ENCODE measurements at places on chromosomes 3 and 15.

DNA sequence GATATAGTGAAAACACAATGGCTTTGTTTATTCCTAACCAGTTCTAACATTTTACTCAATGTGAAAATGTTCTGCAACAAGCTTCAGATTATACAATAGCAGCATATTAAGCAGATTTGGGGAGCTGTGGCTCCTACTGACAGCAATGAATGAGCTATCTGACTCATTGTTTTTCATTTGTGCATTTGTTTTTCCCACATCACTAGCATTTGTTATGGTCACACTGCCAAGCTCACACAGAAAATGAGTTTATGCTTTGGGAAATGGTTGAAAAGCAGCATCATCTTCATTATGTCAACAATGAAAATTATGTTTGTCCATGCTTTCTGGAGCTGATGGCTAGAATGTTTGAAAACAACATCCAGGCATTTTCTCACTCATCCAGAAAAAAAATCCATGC is 53.5 kb downstream of the ZPLD1 start:
- no peak for DNase-seq

DNA sequence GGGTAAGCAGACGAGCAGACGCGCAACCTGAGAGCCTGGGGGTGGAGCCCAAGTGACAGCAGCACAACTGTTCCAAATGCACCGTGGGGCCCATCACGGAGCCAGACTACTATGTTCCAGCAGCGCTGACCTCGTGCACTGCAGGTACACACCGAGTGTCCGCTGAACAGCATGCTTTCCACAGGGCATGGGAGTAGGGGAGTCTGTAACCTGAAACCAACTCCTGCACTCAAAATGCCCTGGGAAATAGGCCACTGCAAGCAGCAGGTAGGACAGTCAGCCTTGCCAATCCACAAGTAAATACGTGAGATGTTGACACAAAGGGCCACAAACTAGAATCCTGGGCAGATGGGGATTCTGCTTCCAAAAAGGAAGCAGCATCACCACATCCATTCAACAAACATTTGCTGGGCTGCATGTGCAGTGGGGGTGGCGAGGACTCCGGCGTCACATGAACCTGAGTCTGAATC is 73.9 kb downstream of the TBC1D2B start:
- peak; percentile 87 for DNase-seq

GRCh38 chr15:76181705-76182107 is 121.9 kb downstream of the TMEM266 start:
- no peak for DNase-seq

DNA sequence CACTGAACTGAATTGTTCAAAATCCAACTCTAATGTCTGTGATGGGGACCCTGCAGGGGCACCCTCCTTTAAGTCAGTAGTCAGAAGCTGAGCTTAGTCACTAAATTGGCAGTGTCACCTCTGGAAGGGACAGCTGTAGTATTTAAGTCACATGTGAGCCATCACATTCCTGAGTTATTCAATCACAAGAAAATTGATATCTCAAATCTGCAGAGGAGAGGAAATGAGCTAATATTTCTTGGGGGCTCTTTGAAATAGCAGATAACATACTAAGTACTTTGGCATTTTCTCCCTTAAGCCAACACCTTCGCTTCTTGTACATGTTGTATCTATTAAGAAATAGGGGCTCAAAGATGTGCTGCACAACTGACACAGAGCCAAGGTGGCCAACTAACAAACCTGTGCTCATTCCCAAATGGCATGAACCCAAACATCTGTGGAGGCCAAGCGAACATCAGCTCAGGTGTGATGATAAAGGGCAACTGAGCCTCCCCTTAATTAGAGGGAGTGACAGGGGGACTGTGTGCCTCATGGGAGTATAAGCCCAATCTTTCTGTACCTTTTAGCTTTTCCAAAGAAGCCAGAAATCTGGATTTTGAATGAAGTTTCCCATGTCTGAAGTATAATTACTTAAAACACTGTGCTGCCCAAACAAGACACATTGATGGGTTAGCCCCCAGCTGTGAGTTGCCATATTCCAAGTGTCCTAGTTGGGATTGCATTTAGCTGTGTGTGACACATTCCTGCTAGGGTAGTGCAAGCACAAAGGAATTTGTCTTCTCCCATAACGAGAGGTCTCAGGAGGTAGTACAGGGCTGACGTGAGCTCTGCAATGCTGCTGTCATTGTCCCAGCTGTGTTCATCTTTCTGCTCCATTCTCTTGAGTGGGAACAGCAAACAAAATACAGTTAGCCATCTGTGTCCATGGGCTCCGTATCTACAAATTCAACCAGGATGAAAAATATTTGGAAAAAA is 63.3 kb downstream of the ABHD5 start:
- no peak for DNase-seq

- DNase-seq = no peak
Observed at GRCh38 chr3:115922681-115923347, 299.5 kb downstream of the GAP43 start.

GRCh38 chr3:143475981-143476380 is 356.4 kb downstream of the CHST2 start:
- DNase-seq = no peak

- DNase-seq = no peak
Observed at GRCh38 chr3:52388348-52388821, 56.5 kb downstream of the SEMA3G start.

- DNase-seq = no peak
Observed at GRCh38 chr15:23483821-23484299, 36.8 kb upstream of the GOLGA6L2 start.

- no peak for DNase-seq
Observed at GRCh38 chr15:69798481-69799250, 299.1 kb downstream of the TLE3 start.

DNA sequence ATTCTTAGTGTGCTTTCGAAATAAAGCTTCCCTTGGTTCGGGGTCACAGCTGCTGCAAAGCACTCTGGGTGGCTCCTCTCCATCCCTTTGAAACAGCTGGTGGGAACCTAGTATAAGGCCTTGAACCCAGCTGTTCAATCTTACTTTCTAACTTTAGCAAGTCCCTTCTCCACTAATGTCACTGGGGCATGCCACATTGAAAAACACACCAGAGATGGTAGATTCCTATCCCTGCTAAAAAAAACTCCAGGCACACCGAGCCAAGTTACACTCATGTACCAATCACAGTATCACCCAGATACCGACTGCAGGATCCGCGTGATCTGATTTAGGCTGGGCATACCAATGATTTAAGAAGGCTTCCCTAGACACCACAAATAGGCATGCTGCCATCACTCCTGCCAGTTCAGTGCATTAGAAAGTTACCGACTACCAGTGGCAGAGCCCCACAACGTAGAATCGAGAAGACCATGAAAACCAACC is 65.0 kb downstream of the WWTR1 start:
- DNase-seq = no peak

DNA sequence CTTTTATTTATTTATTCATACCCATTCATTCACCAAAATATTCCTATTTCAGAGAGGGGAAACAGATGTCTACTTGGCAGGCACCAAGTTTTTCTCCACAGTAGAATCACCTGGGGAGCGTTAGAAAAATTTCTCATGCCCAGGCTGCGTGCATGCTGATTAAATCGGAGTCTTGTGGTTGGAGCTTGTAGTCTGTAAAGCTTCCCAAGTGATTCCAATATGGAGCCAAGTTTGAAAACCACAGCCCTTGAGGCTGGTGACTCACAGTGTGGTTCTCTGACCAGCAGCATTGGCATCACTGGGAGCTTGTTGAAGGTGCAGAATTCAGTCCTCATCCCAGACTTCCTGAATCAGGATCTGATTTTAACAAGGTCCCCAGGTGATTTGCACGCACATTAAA is 49.7 kb downstream of the PDHB start:
- no peak for DNase-seq

DNA sequence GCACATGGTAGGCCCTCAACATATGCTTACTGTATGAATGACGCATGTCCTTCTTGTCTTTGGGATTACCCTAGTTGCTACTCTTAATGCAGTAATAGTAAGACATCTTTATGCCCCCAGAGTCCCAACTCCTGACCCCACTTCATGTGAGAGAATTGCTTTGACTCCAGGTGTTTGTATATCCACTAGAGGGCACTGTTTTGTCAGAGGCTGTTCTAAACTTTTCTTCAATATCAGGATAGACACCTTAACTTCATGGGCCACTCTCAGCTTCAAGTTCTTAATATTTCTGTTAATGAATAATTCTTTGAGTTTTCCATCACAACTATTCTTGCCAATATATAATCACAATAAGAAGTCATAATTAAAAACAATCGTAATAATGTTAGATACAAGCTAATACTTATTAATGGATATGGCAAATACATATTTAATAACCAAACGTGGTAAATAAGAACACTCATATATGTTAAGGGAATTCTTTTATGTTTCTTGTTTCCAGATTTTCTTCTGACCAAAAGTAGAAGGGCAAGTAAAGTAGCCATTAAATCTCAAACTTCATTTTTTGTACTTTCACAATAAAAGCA is 337.2 kb upstream of the DNAJC19 start:
- DNase-seq = peak; percentile 55

DNA sequence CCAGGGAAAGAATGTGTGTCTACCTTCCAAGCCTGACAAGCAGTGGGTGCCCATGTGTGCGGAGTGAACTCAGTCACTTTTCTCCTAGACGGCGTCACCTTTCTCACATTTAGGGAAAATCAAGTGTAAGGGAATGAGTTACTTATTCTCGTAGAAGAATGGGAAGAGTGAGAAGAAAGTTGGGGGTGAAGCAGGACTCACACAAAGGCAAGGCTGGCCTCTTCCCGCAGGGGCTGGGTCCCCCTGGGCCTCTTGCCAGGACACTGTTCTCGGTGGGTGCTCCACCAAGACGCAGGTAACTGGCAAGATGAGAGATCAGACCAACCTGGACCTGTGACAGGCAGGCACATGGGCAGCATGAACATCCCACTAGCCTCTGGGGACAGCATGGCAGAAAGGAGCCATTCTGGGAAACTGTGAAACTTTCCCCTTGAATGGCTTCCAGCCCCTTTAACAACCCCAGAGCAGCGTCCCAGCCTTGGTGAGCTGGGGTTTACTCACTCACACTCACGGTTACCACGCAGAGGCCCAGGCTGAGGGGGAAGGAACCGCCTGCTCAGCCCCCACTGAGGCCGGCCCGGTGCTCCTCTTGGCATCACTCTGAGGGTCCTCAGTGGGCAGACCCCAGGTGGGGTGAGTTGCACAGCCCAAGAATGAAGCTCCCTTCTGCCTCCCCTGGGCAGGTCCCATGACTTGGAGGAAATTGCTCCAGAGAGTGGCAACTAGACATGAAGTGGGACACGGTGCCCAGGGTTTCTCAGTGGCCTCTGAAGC is 15.0 kb upstream of the SRP14 start:
- DNase-seq = no peak

All from NCI-H2081 treated with DMSO at 0.1 percent for 48 hours (cell line).